WTC11 (cell line): ENCODE measurements at places on chromosomes 11 and 22.

DNA sequence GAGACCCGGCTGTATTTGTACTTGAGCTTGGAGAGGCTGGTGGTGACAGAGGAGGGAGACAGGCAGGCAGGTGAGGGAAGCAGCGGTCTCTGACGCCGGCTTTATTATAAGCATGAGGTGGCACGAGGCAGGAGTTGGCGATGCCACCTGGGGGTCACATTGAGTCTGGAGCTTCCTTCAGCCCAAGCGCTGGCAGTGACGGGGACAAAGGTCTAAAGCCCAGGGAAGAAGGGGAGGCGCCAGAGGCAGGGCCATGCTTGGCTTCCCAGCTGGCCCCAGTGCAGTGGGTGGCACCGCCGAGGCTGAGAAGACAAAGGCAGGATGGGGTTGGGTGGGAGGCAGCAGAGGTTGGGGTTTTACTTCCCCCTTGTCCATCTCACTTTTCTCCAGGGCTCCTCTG is 4.5 kb downstream of the FXYD2 start:
- no peak for DNase-seq

DNA sequence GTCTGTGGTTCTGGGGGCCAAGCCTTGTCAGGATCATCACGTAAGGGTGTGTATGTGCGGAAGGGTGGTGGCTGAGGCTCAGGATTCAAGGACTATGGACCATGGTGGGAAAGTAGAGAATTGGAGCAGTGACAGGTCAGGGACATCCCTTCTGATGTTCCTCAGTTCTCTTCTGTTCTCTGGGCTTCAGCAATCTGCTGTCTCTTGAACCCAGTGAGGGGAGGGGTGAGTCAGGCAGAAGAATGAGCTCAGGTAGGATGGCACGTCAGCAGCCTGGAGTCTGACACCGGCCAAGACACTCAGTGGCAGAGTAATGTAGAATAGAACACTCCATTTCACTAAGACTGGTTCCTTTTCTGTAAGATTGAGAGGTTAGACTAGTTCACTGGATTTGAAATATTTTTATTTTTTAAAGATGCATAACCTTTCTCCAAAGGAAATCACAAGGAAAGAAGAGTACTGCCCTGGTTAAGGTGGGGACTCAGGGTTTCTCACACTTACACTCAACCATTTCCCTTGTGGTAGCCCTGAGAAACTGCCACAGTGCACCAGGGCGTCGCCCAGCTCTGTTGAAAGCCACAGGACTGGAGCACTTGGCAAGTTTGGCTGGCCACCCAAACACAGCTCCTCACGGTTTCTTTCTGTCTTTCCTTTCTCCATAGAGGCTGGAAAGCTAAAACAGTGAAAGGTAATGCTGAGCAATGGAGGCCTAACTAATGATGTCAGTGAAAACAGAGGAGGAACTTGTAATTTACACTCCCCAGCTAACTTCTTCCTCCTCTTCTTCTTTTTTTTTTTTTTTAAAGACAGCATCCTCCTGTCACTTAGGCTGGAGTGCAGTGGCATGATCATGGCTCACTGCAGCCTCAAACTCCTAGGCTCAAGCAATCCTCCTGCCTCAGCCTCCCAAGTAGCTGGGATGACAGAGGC is 23.1 kb upstream of the MICAL2 start:
- DNase-seq, result no peak

- no peak for DNase-seq
Measured at GRCh38 chr11:61511383-61511782, 2.8 kb downstream of the LRRC10B start.

DNA sequence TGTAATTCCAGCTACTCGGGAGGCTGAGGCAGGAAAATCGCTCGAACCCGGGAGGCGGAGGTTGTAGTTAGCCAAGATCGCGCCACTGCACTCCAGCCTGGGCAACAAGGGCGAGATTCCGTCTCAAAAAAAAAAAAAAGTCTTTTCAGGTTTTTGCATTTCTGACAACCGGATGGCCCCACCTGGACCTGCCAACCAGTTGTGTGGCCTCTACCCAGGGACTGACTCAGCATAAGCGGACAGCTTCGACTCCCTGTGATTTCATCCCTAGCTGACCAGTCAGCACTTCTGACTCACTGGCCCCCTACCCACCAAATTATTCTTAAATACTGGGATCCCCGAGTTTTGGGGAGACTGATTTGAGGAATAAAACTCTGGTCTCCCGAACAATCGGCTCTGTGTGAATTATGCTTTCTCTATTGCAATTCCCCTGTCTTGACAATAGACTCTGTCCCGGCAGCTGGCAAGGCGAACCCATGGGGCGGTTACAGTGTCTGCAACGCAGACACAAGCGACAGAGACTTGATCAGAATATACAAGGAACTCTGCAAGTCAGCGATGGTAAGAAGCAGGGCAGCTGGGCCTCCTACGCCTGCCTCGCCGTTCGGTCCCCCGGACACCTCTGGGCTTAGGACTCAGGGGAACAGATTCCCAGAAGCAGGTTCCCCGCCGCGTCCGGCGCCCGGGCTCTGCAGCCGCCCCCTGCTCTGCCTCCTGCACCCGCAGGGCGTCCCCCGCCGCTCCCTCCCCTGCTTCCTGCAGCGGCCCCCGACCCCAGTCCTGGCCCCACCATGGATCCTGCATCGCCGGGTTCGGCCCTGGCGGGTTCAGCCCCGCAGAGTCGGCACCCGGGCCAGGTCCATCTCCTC is 741 bp upstream of the TALDO1 start:
- peak; percentile 57 for DNase-seq

DNA sequence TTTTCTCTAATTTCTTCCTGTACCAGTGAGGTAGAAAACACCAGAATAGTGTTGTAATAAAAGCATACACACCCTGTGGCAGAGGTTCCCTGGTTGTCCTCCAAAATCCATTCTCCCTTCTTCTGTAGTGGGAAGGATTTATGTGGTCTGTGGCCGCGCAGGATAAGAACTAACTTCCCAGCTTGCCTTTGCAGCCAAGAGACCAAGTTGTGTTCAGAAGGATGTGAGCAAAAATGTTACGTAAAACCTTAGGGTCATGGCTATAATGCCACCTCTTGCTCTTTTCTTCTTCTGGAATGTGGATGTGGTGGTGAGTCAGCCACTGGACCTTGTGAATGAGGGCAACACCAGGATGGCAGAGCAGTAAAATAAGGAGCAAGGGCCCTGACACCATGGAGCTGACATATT is 28.4 kb downstream of the CCDC90B start:
- DNase-seq, result no peak

GRCh38 chr11:11725438-11725837 is 103.6 kb upstream of the GALNT18 start:
- no peak for DNase-seq
